ENCODE measurements at places on chromosomes 6 and 20.

DNA sequence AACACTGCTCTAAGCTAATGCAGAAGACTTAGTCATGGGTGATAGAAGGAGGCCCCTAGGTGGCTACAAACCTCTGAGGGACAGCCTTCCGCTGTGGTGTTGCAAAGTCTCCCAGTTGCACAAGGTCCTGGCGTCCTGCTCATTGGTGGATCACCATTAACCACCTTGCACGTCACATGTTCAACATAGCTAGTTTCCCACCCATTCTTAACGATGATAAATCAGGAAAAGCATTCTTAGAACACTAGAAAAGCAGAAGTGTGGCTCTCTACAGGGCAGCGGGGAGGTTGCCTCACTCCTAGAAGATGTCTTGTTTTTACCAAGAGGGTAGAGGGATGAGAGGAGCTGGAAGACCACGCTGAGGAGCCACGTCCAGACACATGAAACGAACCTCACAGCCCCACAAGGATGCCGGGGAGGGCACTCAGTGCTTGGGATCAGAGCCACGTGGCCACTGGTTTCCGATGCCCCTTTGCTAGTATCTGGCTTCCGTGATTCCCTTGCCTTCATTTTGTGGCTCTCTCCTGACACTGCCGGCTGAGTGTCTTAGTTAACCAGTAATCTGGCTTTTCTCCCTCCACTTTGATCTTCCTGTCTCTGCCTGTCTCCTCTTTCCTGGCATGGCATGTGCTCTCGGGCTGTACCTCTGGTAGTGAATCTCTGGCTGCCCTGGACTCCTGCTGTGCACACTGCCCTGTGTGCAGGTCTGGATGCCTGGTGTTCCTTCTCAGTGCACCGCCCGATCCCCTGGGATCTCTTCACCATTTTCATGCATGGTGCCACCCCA lies 91.4 kb upstream of the NEDD9 start:
- DNase-seq = no peak

DNA sequence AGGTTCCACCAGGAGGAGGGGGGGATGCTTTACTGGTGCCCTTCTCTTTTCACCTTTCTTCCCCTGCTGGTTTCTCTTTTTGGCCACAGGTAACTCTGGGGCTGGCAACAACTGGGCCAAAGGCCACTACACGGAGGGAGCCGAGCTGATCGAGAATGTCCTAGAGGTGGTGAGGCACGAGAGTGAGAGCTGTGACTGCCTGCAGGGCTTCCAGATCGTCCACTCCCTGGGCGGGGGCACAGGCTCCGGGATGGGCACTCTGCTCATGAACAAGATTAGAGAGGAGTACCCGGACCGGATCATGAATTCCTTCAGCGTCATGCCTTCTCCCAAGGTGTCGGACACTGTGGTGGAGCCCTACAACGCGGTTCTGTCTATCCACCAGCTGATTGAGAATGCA lies 4.4 kb downstream of the TUBB1 start:
- no peak for DNase-seq

- no peak for DNase-seq
Measured at GRCh38 chr6:21312118-21312517, 281.4 kb upstream of the SOX4 start.

GRCh38 chr20:60035-60918 lies 27.2 kb upstream of the DEFB125 start:
- DNase-seq = no peak

DNA sequence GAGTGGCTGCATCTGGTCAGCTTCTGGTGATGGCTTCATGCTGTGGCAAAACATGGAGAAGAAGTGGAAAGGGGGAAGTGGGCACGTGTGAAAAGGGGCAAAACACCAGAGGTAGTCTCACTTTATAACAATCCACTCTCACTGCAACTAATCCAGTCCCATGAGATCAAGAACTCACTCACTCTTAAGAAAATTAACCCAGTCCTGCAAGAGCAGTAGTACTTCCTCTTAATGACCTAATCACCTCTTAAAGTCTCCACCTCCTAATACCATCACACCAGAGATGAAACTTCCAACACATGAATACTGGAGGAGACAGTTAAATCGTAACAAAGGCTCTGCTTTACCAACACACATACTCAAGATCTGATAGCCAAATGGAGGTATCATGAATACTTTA lies 152.6 kb downstream of the THEMIS start:
- DNase-seq = no peak

GRCh38 chr6:132314432-132314831 lies 86.8 kb downstream of the MOXD1 start:
- no peak for DNase-seq

DNA sequence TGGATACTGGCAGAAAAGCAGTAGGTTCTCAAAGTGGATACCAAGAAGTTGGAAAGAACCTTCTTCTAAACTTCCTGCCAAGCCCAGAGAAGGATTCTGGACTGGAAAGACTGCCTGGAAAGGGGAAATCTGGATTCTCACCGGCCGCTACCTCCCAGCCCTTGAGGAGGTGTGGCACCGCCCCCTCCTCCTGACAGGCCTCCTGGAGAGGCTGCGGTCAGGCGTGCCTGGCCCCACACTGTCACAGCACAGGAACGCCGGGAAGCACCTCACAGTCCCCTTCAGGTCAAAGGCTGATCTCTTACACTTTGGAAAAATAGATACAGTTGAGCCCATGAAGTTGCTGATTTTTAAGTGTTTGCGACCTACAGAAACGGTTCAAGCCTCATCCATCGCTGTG lies 16.3 kb upstream of the PDE10A start:
- DNase-seq = no peak

DNA sequence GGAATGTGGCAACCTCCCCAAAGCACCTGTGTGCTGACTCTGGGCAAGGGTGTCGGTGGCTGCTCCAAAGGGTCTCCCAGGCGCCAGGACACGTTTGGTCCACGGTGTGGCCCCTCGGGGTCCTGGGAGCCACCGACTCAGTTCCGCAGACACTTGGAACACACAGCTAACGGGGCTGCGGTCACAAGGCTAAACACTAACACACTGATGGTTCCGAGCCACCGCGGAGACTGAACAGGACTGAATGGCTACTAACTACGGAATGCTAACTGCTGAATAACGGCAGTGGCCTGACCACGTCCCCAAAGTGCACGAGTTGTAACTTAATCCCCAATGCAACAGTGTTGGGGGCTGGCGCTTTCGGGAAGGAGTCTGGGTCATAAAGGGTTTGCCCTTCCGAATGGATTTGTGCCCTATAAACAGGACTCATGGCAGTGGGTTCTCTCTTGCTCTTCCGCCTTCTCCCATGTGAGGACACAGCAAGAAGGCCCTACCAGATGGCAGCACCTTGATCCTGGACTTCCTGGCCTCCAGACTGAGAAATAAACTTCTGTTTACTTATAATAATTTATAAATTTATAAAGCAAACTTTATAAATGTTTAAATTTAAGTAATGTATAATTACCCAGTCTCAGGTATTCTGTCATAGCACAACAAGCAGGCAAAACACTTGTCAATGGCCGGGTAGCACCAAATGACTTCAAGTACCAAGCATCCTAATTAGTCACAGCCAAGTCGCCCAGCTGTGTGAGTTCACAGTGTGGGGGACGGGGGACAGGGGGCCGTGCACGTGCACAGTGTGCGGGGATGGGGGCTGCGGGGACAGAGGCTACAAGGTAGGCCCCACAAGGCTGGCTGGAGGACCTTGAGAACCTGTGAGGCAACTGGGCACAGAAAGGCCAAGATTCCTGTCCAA lies 2.3 kb upstream of the EEF1A2 start:
- DNase-seq = no peak

DNA sequence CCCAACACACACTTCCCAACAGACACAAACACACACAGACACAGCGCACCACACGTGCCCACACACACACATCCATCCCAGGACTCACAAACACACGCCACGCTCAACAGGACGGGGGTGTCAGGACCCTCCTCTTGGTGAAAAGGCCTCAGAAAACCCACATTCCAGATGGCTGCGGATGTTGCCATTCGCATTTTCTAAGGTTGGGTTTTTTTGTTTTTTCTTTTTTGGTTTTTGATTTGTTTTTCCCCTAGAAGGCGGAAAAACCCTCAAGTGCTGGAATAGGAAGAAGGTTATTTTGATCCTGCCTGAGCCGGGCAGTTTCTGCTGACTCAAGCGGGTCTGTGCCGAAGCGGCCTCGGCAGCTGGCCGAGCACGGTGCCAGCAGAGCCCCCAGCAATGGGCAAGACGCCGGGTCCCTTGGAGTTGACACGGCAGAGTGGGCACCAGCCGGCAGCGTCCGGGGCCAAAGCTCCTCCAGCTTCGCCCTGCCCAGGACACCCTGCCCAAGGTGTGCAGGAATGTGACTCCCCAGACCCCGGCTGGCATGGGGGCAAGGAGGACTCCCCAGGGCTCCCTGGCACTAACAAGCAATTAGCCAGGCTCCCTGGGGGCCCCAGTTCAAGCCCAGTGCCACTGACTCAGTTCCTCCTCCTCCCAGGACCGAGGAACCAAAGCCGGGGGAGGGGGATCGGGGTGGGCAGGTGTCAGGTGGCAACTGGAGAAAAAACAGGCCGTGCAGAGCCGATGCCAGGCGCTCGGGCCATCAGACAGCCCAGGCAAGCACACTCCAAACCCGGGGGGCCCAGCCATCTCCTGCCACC lies 40.9 kb upstream of the ZBP1 start:
- no peak for DNase-seq

- no peak for DNase-seq
Measured at GRCh38 chr6:31040801-31041200, 30.5 kb downstream of the MUC22 start.

GRCh38 chr6:139153855-139154254 lies 19.0 kb downstream of the HECA start:
- DNase-seq = no peak

DNA sequence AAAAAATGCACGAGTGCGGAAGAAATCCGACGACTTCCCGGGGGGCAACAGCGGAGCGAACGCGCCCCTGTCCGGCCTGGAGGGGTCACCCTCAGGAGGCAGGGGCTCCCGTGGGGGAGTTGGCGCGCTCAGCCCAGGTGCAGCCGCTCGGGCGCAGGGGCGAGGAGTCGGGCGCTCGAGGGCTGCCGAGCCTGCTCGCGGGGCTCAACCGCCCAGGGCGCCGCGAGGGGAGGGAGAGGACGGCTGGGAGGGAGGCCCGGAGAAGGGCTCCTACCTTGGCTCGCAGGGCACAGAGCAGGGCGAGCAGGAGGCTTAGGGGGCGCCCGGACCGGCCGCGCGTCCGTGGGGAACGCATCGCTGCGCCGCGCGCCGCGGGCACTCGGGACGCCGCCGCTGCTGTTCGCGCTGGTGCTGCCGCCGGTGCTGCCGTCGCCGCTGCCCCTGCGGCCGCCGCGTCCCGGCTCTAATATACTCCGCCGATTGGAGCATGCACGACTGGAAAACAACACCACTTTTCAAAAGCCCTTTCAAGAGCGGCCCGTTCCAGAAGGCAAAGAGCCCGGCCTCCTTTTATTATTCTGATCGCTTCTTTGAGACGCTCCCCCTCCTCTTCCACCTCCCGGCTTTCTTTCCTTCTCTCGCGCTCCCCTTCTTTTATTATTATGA lies 490 bp downstream of the JAG1 start:
- DNase-seq = no peak

- no peak for DNase-seq
Measured at GRCh38 chr20:33675136-33675959, 1.1 kb upstream of the NECAB3 start.

DNA sequence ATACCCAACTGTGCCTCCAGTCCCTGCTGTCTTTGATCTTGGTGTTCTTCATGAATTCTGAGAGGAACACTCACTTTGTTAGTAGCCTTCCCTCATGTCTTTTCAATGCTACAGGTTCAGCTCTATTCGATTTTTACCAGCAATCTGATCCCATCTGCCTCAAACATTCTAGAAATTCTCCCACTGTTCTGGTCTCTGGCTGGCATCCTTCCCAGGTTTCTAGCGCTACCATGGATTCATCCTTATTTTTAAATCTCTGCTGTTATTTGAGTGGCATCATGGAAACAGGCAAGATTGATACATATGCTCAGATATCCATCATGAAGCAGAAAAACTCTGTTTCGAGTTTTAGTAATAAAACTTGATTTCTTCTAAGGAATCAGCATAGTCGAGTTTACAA lies 94.8 kb downstream of the GRM1 start:
- no peak for DNase-seq

- DNase-seq = no peak
Measured at GRCh38 chr20:47320990-47321805, 35.3 kb downstream of the ZMYND8 start.

DNA sequence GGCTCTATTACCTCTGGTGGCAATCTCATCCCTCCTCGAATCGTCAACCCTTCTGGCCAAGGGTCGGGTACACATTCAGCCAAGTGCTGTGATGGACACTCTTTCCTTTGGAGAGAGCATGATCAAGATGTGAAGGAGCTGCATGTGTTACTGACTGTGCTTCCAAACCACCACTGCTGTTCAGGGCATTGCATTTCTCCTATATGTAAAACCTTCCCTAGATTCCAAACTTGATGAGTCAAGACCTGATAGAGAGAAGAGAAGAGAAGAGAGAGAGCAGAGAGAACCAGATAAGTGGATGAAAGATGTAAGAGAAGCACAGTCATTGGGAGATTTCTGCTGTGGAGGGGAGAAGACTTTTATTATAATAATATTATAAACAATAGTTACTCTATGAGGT lies 162.2 kb downstream of the KCNQ5 start:
- DNase-seq = no peak

GRCh38 chr6:45657226-45657625 lies 279.5 kb upstream of the SUPT3H start:
- DNase-seq = no peak

DNA sequence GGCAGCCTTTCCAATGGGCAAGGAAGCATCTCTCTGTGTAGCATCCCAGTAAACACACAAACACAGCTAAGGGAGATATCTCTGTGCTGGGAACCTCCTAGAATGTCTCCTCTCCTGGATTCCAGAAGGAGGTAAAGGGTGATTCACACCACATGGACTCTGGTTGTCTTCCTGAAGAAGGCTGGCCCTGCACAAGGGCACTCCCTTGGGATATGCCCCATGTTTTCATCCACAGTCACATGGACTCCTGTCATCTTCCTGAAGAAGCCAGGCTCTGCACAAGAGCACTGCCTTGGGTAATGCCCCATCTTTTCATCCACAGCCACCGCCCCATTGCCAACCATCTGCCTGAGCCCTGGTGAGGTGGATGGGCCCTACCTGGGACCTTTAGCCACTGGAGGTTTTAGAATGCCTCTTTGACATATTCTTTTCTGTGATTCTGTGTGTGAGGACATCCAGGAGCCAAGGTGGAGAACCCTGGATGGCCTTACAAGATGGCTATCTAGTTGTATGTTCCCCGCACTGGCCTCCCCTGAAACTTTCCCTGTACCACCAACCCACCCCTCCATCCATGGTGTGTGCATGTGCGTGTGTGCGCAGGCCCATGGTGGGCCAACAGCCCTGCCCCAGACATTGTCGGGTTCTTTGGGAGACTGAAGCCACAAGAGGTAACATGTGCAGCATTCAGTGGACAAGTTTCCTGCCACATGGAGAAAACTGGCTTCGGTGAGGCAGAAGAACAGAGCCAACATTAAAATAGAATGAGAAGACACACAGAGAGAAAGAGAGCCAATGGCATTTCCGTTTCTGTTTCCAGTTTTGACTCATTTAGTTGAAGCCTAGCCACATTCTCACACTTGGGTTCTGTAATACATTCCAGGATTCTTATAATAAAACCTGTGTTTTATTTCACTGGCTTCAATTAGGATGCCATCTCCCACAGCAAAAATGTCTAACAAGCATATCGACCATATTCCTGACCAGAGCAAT lies 110.2 kb upstream of the CST7 start:
- DNase-seq = no peak

- DNase-seq = no peak
Measured at GRCh38 chr6:72922401-72922800, 300.5 kb downstream of the KCNQ5 start.

All from cerebellar nuclear complex (tissue), 1 donor.